ENCODE measurements at places on chromosomes 11 and 22.

GRCh38 chr11:91585035-91585801 lies 639.4 kb upstream of the FAT3 start:
- DNase-seq = no peak

- peak; percentile 16 for DNase-seq
Measured at GRCh38 chr22:28442711-28443525, 236.7 kb downstream of the TTC28 start.

- no peak for DNase-seq
Measured at GRCh38 chr22:18991138-18991432, 55.0 kb upstream of the PRODH start.

DNA sequence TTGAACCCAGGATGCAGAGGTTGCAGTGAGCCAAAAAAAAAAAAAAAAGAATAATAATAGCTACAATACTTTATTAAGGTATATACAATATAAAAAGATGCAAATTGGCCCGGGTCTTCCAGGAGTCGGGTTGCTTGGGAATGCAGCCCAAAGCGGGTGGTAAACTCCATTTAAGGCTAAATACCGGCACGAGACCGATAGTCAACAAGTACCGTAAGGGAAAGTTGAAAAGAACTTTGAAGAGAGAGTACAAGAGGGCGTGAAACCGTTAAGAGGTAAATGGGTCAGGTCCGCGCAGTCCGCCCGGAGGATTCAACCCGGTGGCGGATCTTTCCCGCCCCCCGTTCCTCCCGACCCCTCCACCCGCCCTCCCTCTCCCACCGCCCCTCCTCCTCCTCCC lies 143.3 kb downstream of the DLG2 start:
- no peak for DNase-seq

DNA sequence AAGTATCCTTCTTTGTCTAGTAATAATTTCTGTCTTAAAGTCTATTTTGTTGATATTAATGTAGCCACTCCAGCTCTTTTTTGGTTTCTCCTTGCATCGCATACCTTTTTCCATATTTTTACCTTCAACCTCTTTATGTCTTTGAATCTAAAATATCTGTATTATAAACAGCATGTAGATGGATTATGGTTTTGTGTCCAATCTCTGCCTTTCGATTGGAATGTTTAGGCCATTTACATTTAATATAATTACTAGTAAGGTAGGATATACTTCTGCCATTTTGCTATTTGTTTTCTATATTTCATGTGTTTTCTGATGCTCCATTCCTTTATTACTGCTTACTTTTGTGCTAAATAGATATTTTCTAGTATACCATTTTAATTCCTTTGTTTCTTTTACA lies 39.5 kb downstream of the TMPRSS5 start:
- DNase-seq = no peak

- no peak for DNase-seq
Measured at GRCh38 chr11:40185793-40186192, 1273.7 kb downstream of the LRRC4C start.

GRCh38 chr11:5992604-5993251 lies 5.9 kb upstream of the OR52L1 start:
- no peak for DNase-seq

DNA sequence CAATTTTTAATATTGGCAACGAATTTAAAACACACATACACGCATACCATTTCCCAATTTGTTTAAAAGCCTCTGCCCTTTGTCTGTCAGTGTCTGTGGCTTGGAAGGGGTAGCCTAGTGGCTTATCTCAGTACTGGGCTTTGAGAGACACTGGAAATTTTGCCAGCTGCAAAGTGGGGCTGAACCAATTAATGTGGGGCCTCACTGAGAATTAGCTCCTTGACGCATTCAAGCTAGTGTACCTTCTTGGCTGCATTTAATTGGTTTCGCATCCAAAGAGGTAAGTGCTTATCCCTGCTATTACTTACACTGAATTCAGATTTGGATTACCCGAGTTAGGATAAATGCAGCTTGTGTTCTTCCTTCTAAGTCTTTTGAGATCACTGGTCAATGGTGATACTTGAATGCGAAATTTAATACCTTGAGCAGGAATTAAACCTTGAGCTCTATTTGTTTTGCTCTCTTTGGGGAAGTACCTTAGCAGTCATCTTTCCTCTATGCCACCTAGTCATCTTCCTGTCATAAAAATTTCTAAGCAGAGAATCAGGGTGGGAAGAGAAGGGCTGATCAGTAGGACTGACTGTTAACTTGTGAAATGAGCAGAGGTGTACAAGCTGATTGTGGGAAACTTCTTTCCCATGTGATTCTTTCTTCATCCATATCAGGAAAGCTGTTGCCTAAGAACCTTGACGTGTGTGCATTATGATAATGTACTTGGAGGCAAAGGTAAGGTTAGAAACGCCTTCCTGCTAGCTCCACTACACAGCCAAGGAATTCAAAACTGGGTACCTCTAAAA lies 187.7 kb upstream of the E2F8 start:
- no peak for DNase-seq

DNA sequence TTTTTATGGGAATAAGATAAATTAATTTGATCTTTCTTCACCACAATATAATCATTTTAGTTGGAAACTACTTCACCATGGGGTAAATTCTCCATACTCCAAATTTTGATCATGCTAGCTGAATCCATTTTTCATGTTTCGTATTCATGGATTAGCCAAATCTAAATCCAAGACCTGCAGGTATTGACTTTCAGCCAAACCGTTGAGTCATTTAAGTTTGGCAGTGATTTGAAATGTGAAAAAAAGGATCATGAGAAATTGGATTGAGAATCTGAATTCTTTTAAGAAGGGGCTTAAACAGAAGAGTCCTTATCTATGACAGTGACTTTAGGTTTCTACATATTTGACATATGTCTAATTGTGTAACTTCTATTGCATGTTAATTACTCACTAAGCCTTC lies 5.3 kb downstream of the GAS2 start:
- DNase-seq = no peak

DNA sequence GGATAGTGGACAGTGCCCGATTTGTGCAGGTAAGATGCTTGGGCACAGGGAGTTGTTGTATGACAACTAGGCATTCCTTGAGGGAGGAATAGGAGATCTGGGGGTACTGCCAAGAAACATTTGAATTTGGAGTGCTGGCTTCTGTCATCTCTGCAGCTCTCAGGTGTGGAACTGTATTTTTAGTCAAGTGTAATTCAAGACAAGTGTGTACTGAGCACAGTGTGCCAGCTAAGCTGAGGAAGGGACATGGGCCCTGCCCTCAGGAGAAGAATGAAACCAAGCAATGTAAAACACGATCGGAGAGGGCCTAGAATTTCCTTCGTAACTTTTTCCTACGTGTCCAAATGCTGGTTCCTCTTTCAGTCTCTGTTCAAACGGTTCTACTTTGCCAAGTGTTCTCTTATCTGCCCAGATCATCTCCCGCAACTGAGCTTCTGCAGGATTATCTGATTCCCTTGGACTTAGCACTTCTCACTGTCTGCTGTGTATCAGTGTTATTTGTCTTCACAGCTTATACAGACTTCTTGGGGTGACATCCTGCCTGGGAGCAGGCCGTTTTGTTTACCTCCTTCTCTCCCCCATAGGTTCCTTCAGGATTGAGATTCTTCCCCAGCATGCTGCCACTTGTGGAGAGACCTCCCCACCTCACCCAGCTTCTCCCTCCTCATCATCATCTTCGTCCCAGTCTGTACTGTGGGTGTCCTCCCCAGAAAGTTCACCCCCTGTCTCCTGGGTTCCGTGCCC lies 27.6 kb downstream of the ART5 start:
- no peak for DNase-seq

DNA sequence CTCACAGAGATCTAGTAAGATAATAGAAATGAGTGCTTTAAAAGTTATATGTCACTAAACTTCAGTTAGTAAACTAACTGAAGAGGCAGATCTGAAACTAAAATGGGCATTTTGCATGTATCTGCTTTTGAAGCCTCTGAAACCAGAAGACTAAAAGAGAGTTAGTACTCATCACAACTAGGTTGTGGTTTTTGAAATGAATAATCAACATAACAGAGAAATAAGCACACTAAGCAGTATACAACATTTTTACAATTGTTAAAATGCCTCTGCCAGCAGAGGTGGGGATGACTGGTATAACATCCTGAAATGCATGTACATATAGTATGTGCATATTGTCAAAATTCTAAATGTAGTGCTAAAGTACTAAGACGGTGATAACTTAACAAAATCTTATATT lies 564.5 kb downstream of the DLG2 start:
- DNase-seq = no peak

- DNase-seq = no peak
Measured at GRCh38 chr11:120199613-120200012, 11.2 kb upstream of the OAF start.

DNA sequence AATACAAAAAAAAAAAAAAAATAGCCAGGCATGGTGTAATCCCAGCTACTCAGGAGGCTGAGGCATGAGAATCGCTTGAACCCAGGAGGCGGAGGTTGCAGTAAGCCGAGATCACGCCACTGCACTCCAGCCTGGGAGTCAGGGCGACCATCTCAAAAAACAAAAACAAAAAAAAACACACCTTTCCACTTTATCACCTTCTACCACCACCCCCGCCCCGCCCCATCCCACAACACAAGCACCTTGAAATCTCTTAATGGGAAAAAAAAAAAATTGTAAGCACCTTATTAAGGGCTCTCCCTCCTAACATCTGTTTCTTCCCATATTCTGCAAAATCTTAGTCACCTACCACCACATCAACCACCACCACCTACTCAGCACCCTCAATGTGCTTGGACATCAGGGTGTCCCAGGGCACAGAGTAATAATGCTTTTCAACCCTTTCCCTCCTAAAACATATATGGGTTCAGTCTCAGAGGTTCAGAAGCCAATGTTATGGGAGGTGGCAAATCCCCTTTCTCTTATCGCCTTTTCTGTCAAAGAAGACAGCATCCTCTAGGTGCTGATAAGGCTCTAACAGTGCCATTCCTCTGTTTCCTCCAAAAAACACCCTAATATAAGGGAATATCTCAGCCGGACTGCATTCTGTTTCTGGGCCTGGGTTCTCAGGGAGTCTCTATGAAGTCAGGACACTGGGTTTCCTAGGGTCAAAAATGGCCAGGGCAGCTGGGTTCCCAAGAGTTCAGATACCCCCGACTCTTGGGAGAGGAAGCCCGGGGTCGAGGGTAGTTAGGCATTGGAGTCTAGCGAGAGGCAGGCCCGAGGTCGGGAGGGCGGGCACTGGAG lies 718 bp downstream of the INTS5 start:
- DNase-seq = peak; percentile 32

GRCh38 chr11:74185695-74186094 lies 14.6 kb downstream of the PPME1 start:
- DNase-seq = no peak

DNA sequence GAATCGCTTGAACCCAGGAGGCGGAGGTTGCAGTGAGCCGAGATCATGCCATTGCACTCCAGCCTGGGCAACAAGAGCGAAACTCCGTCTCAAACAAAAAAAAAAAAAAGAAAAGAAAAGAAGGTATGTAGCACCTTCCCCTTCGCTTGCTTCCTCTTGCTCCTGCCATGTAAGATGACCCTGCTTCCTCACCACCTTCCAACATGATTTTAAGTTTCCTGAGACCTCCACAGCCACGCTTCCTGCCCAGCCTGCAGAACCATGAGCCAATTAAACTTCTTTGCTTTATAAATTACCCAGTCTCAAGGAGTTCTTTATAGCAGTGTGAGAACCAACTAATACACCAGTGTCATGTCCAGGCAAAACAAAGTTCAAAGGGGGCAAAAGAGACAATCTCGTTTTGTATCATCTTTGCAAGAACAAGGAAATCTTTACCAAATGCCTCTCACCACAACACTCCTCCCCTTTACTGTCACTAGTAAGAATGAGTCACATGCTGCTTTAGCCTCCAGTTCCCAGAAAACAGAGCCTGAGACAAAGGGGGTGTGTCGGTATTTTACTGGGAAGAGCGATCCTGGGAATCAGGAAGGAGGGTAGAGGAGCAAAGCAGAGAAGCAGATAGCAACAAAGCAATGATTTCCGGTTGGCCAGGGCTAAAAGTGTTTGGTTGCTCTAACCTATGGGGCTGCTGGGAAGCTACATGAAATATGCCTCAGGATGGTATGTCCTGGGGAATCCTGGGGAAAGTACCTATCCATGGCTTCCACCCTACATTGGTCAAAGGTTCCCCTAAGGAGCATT lies 10.5 kb upstream of the MCHR1 start:
- DNase-seq = peak; percentile 17

DNA sequence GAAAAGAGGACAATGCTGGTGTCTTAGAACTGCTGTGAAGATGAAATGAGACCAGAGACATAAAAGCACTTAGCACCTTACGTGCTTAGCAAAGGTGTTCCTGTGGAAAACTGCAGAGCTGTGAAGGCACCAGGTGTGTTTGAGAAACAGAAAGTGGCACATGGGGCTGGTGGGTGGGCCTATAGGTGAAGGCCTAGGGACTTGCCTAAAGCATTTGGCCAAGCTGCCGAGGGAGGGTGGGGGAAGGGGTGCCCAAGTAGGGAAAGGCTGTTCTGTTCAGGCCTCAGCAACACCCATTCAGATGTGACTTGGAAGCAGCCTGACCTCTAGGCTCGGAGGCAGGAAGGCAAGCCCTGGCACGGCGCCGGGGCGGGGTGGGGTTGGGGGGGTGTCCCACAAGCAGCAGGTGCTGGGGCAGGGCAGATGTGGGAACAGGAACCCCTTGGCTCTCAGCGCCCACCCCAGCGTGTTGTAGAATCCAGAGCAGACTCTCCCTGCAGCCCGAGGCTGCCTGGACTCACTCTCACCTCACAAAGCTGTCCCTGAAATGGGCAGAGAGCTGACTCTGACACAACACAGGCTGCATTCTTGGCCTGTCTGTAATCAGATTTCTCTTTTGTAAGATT lies 366.7 kb upstream of the NARS2 start:
- DNase-seq = no peak

DNA sequence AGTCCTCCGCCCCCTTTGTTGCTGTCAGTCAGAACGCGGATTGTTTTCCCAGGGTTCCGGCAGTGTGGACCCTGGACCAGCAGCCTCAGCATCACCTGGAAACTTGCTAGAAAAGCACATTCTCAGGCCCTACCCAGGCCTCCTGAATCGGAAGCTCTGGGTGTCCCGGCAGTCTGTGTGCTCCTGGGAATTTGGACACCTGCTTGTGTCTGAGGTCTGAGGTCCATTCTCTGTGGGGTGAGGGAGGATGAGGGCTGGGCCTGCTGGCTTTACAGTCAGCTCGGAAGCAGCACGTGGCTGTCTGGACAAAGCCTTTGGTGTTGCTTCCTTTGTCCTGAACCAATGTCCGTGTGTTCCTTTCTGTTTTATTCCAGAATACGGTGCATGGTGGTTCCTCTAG lies 299.7 kb downstream of the TBC1D22A start:
- no peak for DNase-seq

GRCh38 chr11:16857186-16857585 lies 118.7 kb downstream of the C11orf58 start:
- no peak for DNase-seq

- DNase-seq = no peak
Measured at GRCh38 chr22:31618057-31618456, 44.0 kb downstream of the PISD start.

GRCh38 chr11:1410366-1411291 lies 20.9 kb downstream of the BRSK2 start:
- DNase-seq = no peak

GRCh38 chr11:73366265-73366610 lies 10.0 kb upstream of the RELT start:
- no peak for DNase-seq

Measured in activated CD4-positive, alpha-beta T cell treated with anti-CD3 and anti-CD28 coated beads, Interleukin-2, amount 50 U/mL, for 48 hours (primary cell).